ENCODE measurements at places on chromosomes 3 and 15.
A peak's percentile ranks its signal among the peaks of the same experiment; 100 is the strongest.

DNA sequence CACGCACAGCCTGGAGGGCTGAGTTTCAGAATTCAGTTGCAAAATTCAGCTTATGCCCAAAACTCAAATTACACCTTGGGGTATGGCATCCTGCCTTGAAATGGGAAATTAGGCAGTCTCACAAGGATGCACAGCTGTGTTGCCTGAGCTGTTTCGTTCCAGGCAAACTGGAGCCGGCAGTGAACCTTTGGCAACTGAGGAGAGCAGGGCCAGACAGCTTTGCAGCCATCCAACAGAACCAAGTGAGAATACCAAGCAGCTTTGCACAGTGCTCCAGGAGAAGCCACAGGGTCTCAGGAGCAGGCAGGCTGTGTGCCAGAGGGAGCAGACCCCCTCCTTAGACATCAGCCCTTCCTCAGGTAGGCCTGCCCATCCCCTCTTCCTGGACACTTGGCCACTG lies 32.5 kb upstream of the BFSP2 start:
- no peak for DNase-seq

- DNase-seq: peak; percentile 73
Measured at GRCh38 chr3:50316657-50317242, 5.8 kb downstream of the HYAL2 start.

GRCh38 chr3:27060336-27060735 lies 308.8 kb downstream of the NEK10 start:
- DNase-seq: no peak

GRCh38 chr3:147311716-147312115 lies 94.6 kb downstream of the ZIC4 start:
- no peak for DNase-seq

DNA sequence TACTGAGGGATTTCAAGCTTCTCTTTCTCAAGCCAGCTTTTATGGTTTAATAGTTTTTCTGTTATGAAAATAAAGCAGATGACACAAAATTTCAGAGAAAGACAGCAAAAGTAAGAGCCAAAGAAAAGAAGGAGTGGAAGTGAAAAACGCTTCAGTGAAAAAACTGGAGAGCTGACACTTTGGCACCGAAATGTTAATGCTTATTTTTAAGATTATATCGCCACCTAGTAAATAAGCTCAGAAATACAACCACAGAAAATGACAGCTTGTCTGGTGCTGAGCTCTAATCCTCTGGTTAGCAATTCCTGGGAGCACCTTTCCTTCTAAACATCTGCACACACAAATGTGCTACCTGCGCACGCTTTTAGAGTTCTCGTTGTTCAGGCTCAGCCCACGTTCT lies 101.6 kb downstream of the ZPLD1 start:
- no peak for DNase-seq

DNA sequence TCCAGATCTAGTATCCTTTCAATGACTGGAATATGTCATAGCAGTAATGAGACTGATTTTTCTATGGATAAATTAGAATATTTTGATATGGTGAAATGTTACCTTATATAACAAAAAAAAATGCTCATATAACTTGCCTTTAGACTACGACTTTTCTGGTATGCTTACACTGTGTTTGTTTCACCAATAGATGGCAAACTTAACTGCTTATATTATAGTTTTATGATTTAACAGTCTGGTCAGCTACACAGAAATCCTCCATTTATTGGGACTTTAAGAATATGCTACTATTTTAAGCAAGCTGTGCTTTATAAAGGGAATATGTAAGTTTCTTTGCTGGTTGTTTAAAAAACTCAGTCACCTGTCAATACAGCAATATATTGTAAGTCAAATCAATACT lies 205.6 kb downstream of the VGLL3 start:
- DNase-seq: no peak

DNA sequence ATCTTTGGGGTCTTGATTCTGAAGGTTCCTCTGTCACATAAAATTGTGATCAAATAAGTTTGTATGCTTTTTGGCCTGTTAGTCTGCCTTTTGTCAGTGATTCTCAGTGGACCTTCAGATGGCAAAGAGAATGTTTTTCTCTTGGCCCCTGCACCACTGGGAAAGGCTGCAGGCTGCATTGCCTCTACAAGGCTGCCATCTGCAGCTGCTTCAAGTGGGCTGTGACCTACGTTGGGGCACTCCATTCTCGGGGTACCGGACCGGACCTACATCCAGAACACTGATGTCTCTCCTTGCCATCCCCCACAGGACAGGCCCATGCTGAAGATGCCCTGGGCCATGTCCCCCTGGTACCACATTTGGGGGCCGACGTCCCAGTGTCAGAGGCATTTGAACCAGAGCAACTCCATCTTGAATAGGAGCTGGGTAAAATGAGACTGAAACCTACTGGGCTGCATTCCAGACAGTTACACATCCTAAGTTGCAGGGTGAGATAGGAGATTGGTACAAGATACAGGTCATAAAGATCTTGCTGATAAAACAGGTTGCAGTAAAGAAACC lies 37.5 kb upstream of the MFGE8 start:
- no peak for DNase-seq

DNA sequence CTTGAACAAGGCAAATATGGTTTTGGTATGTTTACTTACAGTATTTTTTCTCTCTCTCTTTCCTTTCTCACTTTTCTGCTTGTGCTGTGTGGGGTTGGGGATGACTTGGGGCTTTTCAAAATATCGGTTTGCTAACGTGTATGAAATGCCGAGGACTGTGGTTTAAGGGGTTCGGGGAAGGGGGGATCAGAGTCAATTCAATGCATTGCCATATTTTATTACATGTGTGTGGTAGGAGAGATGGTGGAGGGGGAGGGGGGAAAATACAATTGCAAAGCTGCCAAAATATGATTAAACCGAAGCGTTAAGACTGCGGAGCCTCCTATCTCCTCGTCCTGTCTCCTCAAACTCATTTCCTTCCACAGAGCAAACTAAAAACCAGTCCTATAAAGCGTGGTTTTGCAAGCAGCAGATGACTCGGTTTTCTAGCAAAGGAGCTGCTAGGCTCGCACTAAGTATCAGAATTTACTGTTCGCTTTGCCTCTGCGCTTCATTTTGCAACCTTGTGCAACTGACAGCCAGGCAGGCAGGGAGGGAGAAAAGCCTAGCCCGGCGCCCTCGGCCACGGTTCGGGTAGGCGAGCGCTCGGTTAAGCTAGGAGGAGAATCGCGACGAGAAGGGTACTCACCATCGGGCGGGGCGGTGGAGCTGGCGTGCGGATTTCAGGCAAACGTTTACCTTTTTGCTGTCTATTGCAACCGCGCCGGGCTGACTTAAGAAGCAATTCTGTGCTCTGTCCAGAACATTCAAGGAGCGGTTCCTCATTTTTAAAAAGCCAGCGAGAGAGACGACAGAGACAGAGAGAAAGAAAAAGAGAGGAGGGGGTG lies 4.0 kb upstream of the NR2F2 start:
- no peak for DNase-seq

GRCh38 chr15:55499151-55499550 lies 8.9 kb downstream of the DNAAF4 start:
- DNase-seq: no peak

Data from activated CD4-positive, alpha-beta T cell treated with anti-CD3 and anti-CD28 coated beads, Interleukin-2, amount 50 U/mL, for 1 hour (primary cell).